HEK293T (cell line): ENCODE measurements at places on chromosomes 12 and 14.
A peak's percentile ranks its signal among the peaks of the same experiment; 100 is the strongest.

DNA sequence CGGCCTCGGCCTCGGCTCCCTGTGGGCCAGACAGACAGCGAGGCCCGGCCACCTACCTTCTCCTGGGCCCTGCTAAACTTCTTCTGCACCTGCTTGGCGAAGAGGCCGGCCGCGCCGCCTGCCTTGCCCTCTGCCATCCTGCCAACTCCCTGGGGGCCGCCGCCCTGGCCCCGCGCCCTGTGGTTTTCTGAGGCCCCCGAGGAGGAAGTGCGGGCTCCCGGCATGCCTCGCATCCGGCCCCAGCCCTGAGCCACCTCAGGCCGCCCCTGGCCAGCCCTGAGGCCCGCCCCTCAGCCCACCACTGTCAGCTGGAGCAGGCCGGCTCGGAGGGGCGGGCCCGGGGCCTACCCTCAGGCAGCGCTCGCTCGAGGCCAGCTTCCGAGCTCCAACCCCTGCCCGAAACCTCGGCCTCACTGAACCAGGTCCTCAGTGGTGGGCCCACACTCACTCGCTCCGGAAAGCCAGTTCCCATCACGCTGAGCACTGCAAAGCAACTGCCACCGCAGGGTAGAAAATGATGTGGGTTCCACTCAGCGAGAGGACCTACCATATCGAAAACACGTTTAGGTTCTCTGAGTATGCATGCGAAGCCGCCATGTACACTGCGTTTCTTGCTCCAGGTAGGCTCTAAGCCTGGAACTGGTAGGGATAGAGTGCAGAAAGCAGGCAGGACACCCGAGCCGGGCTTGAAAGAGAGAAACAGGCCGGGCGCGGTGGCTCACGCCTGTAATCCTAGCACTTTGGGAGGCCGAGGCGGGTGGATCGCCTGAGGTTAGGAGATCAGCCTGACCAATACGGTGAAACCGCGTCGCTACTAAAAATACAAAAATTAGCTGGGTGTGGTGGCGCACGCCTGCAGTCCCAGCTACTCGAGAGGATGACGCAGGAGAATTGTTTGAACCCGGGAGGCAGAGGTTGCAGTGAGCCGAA is at the start of gene BIN2:
Gene BIN2, minus strand, starts transcription at position 209 of the 930 bp plus-strand sequence. Its CDS starts 72 bp downstream, at position 137.
- DNase-seq: no peak

DNA sequence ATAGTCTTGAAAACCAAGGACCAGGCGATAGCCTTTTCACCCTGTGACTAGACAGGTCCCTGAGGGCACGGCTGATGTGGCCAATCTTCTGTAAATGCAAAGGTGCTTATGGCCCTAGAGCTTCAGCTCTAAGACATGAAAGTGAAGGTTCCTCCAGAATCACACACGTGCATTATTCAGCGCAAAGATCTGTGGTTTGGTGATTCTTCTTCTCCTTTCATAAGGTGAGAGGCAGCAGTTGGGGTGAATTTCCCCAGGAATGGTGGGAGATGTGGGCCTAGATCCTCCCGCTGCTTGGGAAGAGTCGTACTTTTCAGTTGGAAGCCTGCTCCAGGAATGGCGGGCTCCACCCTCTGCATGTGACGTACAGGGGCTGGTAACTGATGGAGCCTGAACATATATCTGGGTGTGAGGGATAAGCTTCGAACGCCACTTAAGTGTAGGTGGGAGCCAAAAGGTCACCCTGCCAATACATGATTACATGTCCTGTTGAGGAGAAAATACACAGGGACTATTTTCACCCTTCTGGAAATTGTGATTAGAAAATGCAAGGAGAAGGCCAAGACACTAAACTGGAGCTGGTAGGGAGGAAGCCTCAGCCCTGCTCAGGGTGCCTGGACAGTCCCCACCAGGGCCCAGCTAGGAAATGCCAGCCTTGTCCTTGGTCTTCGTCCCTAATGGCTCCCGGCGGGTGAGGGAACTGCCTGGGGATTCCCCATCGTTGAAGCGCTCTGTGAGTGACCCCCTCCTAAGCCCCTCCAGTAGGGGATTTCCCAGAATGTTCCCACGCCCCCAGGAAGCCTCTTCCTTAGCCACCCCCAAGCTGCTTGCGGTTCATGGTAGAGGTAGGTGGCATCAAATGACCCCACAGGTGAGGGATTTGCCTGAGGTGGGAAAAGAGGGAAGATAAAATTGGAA is 17.6 kb downstream of the BATF start:
- DNase-seq: no peak

DNA sequence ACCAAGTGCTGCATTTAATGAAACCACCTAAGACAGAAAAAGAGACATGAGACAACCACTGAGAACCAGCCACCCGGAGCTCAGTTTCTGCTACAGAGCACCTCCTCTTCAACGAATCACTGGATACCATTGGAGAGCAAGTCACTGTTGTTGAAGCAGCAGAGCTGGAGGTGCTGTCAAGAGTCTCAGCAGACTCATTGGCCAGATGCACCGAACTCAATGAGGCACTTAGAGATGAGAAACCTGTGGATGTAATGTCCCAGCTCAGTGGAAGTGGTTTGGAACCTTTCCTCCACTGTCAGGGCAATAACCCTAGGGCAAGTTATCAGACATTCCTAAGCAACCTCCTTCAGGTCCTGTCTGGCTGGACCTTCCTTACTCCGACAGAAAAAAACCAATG is 13.1 kb downstream of the NPC2 start:
- DNase-seq: no peak

DNA sequence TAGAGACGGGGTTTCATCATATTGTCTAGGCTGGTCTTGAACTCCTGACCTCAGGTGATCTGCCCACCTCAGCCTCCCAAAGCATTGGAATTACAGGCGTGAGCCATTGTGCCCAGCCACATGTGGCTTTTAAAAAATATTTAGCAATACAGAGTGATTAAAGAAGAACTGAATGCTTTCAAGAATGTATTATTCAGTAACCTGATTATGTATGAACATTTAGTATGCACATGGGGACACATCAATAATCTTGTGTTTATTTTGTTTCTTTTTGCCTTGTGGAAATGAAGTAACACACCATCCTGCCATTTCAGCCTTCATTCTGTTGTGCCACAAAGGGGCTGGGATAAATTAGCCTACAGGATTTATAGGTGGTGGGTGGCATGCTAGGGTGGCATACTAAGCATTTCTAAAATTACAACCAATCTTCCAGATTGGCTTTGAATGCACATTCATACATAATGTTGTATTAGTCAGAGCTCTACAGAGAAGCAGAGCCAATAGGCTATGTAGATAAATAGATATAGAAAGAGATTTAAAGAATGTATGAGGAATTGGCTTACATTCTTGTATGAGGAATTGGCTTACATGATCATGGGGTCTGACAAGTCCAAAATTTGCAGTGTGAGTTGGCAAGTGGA is 25.5 kb upstream of the TXNRD1 start:
- no peak for DNase-seq

DNA sequence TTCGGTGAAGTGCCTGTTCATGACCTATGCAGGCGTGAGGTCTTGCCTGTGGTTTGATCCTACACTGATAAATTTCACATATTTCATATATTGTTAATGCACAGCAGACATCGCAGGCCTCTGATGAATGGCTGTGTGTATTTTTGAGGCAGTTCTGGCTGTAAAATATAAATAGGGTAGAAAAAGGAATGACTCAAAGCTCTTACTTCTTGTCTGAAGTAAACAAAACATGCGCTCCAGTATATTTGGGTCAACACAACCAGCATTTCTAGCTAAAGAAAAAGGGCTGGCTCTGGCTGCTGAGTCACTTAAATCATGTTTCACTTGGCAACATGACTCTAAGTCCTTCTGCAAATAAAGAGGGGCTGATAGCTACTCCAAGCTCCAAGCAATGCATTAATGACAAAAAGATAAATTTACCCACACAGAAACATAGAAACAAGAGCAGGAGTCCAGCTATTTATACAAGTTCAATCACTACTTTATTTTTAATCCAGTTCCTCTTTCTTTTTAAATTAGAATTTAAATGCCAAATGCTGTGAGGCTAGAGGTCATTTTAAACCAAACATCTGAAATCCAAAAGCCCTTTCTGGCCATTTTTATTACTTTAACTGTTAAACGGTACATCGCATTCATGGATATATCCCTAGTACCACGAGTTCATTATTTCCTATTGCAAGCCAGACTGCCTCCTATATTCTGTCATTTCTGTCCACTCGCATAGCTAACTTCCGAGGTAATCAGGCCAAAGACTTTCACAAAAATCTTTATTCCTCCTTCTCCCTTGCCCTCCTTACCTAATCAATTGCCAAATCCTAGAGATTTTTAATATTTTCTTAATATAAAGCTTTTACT is 54.3 kb upstream of the TMCC3 start:
- no peak for DNase-seq

- DNase-seq: no peak
These were observed 1.4 kb downstream of the ZNF385A start for GRCh38 chr12:54383041-54383609.

DNA sequence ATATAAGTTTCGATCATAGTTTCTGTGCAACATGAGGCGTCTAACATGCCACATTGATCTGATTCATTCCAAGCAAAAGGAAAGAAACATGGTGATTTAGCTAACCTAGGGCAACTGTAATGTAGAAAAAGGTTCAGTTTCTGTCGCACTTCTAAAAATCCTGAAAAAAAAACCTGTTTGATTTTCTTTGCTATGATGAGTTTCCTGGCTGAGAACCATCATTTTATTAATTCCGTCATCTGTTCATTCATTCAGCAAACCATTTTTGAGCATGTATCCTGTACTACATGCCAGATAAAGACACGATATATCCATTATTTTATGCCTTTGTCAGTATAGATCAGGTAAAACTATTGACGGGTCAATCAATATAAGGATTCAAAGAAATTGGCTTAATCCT is 932.6 kb downstream of the GALC start:
- DNase-seq: no peak

DNA sequence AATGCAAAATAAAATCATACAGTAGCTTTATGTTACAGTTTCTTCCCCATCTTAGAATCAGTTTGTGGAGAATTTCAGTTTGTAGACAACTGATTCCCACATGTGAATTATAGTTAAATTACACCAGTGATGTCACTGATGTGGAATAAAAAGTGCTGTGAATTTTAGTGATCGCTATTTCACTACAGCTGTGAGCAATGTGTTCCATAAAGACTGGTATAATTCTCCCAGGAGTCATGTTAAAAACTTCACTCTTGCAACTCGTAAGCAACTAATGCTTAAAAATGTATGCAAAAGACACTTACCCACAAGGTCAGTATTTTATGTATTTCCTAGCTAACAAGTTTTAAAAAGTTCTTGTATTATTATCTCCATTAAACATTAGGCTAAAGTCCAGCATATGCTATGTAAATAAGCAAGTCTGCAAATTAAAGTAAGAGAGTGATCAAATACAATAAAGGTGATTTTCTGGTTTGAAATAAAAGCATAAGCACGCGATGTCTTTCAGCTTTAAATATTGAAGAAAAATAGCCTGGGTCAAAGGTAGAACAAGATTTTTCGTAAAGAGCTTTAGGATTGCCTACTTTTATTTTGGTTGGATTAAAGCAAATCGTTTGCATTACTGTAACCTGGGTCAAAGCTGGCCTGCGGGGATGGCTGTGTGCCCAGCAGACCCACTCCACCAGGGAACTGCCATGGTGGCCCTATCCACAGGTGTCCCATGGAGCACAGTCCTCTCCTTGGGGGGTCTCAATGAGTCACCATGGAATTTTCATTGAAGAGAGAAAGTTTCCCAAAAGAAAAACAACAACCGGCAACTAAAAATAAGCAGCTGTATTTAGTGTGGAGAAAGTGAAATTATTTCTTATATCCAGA is 12.7 kb upstream of the LRIG3 start:
- no peak for DNase-seq

- no peak for DNase-seq
These were observed 69.5 kb upstream of the FOXN3 start for GRCh38 chr14:89486505-89486904.

- no peak for DNase-seq
These were observed 33.6 kb upstream of the TMEM179 start for GRCh38 chr14:104638190-104638589.

DNA sequence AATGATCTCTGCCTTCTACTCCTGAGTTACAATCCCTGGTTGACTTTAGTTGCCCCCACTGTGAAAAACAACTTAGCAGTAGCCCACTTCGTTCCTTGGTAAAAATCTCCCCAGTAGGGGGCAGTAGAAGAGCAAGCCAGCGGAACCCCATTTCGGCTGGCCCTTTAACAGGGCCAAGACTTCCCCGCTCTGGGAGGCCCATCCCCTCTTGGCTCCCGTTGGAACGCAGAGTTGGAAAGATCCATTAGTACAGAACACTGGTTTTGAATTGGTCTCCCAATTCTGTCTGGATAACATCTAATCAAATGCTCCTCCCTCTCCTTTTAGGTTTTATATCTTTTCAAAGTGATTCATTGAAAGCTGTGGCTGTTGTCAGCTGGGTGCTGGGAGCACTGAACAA is 1133.3 kb downstream of the BCL11B start:
- DNase-seq: peak; percentile 51

- DNase-seq: no peak
These were observed 44.5 kb upstream of the SELPLG start for GRCh38 chr12:108678104-108678730.

DNA sequence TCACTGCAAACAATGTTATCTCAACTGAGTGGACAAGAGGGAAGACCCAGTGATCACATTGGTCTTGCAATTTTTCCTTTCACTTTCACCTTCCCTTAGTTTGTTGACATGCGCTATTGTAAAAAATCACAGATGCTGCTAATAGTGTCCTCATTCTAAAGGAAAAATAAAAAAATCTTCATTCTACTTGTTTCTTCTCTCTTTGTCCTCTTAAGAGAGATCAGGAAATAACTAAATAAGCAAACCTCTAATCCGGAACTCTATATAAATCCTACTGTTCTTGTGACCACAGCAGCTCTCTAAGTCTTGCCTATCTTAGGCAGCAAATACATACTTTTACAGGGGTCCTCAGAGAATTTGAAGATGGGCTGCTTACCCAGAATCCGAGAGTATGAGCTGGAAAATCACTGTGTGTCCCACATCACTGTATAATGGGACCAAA is 257.7 kb downstream of the NAV3 start:
- no peak for DNase-seq

DNA sequence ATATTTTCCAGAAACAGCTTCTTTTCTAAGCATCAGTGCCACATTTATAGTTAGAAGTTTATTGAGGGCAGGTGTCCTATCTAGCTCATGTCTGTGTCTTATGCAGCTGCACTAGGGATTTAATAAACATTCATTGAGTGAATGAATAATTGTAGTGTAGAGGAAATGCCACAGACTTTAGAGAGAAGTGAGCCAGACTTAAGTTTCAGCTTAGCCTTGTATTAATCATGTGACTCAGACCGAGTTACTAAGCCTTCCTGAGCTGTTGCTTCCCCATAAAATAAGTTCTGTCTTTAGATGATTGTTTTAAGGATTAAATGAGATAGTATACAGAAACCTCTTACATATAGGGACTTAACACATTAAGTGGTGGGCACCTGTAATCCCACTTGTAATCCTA is 236.1 kb upstream of the DDHD1 start:
- DNase-seq: no peak

GRCh38 chr12:130026608-130027176 is 122.9 kb upstream of the TMEM132D start:
- peak; percentile 43 for DNase-seq
